ENCODE measurements at places on chromosomes 3 and 15.

- DNase-seq: no peak
Observed at GRCh38 chr15:94119298-94119811, 112.0 kb upstream of the MCTP2 start.

- no peak for DNase-seq
Observed at GRCh38 chr15:79653533-79653932, 221.4 kb downstream of the MINAR1 start.

GRCh38 chr15:50231761-50232160 is 33.8 kb downstream of the HDC start:
- no peak for DNase-seq

GRCh38 chr15:90162956-90163355 is 38.2 kb upstream of the SEMA4B start:
- DNase-seq: no peak
